ENCODE measurements at places on chromosomes 11 and 22.

GRCh38 chr11:133834682-133835592, 10.4 kb downstream of the SPATA19 start:
- peak; percentile 29 for DNase-seq

DNA sequence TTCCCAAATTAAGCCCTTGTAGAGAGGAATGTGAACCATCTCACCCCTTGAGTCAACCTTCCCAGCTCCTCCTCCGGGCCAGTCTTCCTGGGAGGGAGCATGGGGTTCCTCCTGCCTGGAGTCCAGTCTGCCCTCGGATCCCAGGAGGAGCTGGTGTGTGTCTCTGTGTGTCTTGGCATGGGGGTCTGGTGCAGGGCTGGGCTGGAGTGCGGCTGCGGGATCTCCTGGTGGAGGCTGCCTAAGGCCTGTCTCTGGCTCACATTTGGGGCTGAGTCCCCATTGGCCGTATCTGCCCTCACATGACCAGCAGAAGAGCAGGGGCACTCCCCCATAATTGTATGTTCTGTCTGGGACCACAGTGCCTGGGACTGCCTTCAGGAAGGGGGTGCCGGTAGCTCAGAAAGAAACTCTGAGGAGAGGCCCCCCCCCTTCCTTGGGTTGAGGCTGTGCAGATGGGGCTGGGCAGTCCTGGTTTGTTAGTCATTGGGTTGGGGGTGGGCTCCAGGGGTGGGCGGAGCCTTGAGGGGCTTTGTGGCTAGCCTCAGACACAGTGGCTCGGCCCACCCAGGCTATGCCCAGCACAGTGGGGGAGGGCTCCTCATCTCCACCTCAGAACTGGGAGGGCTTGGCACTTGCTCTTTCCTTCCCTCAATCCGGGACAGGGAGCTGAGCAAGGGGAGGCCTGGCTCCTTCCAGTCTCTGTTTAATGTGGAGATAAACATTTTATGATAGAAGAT, 2.9 kb downstream of the C1QTNF5 start:
- DNase-seq, result peak; percentile 74

DNA sequence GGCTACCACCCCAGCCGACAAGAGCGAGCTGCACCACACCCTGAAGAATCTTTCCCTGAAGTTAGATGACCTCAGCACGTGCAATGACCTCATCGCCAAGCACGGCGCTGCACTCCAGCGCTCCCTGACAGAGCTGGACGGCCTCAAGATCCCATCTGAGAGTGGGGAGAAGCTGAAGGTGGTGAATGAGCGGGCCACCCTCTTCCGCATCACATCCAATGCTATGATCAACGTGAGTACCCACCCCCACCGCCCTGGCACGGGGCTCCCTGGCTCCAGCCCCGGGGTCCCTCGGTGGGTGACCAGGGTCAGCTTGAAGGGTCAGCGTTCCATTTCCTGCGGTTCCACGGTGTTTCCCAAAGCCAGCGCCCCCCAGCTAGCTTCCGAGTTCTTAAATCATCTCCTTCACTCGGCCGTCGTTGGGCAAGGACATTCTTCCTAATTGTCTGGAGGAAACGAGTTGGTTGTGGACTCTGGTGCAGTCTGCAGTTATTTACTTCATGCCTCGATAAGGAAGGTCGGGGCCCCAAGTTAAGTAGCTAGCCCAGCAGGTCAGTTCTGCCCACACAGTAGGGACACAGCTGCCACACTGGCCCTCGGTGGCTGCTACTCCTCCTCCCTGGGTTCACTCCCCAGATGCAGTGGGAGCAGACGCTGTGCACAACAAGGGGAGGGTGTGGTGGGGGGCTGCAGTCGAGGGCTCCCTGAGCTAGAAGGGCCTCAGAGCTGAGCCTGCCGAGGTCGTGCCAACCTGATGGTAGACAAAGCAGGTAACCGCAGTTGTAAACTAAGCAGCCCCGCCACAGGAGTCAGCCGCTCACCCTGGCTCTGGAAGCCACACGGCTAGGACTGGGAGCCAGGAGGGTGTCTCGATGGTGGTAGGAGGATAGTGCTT, 97.9 kb downstream of the MORC2 start:
- DNase-seq, result no peak

GRCh38 chr11:57361926-57362325, 19.0 kb downstream of the PRG3 start:
- no peak for DNase-seq

- DNase-seq, result peak; percentile 34
These were observed 10.8 kb upstream of the RAC2 start for GRCh38 chr22:37254867-37255233.

- no peak for DNase-seq
These were observed 93.6 kb downstream of the RPL27A start for GRCh38 chr11:8776209-8776608.

DNA sequence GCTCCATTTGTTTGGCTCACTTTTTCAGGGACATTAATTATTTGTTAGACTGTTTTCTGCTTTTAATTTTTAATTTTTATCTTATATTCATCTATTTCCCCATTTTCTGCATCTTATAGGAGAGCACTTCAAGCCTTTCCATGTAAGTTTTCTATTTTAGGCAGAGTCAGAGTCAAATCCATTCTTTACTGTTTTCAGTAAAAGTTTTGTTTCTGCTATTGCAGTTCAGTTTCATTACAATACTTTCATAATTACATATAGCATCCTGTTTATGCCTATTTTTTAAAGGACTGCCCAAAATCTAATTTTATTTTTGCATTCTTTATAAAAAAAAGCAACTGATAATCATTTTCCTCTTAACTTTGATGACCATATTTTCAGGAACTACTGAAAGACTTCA, 3.8 kb upstream of the OR10A5 start:
- DNase-seq, result no peak

DNA sequence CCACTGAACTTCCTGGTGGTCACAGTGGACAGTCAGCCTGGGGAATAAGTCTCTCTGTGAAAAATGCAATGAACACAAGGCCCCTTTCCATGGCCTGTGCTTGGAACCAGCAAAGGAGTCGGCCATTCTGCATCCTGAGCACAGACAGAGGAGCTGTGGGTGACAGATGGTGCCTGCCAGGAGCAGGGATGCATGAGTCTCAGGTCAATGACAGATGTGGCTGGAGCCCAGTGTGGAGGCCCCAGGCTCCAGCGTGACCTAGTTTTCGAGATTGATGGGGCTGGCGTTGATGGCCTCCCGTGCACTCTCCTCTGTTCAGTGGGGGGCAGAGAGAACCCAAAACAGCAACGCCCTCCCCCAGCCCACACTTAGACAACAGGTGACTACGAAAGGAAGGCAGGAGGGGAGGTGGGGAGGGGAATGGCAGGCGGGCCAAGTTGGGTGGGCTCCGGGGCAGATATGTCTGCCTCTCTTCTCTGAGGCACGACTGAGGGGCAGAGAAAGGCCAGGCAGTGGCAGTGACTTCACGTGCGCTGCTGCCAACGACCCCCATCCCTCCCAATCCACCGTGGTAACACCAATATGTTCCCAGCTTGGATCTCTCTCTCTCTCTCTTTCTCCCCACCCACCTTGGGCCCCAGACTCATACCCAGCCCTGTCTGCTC, 34.4 kb upstream of the CD5 start:
- no peak for DNase-seq

- peak; percentile 92 for DNase-seq
These were observed 62.0 kb downstream of the PAK1 start for GRCh38 chr11:77411717-77412441.

GRCh38 chr11:16749092-16749491, 10.6 kb downstream of the C11orf58 start:
- no peak for DNase-seq

- DNase-seq, result no peak
These were observed 7.4 kb downstream of the PLXNB2 start for GRCh38 chr22:50299785-50300619.

DNA sequence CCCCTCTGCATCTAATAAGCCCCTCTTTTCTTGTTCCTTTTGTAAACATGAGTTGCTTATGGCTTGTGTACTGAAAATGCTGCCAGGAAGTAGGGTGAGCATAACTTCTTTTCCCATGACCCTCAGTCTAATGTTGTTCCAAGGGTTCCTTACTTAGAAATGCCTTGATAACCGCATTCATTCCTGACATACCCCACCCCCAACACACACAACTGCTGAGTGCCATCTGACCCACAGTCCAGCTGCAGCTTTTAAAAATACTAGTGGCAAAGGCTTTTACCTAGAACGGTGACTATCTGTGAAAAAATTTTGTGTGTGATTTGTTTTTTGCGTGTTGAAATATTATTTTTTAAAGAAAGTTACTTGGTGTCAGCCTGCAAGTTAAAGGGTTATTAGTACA, 52.6 kb downstream of the ARHGAP42 start:
- peak; percentile 90 for DNase-seq

DNA sequence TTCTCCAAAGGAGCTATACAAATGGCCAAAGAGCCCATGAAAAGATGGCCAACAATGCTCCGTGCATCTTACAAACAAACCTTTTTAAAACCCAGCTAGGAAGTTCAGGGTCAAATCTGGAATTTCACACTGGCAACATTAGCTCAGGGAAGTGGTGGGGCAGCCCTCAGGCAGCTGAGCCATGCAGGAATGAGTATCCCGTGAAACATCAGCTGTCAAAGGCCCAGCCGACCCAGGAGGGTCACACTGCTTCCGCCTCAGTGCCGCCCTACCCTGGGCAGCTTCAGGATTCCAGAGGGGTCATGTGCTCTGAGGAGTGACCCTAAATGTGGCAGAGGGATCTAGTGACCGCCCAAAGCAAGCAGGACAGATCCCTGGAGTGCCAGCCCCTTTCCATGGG, 73.4 kb downstream of the LINC01488 start:
- no peak for DNase-seq

DNA sequence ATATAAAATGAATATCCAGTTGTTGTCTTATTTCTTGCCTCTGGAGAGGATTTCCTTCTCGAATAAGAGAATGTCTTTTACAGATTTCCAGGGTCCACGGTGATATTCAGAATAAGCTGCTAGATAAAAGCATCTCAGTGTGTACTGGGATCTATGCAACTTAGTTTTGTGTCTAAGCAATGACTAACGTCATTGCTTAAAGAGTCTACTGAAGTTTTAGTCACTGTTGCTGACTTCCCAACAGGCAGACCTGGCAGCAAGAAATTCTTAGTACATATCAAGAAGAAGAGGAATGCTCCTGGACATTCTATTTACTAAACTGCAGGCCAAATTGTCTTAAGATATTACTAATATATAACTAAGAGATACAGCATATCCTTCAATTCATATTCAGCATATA, 70.3 kb downstream of the SOX6 start:
- no peak for DNase-seq

DNA sequence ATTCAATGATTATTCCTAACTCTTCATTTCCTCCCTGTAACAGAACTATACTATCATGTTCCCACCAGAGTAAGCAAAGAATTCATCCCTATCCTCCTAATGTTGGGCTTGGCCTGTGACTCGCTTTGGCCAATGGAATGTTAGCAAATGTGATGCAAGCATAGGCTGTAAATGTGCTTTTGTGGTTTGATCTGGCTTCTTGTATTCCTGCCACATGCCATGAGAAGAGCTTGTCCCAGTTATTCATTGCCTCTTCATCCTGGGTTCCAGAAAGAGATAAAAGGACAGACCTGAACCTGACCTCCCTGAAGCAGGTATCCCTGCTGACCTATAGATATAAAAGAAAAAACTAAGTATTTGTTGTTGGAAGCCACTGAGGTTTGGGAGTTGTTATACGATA, 51.0 kb downstream of the SYTL2 start:
- peak; percentile 90 for DNase-seq

- no peak for DNase-seq
These were observed 107.9 kb upstream of the BID start for GRCh38 chr22:17882162-17882561.

DNA sequence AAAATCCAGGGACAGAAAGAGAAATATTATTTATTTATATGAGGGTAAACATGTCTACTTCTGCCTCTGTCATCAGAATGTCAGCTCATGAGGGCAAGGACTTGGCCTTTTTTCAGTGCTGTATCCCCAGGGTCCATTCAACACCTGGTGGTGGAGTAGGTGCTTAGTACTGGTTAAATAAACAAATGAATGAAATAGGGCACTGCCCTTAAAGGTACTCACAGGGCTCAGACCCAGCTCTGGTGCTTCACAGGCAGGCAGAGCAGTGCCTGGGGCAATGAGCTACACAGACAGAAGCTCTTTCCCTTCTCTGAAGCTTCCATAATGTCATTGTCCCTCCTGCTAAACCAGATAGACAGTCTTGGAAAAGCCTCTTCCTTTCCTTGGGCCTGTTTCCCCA, 30.9 kb downstream of the P4HA3 start:
- no peak for DNase-seq

DNA sequence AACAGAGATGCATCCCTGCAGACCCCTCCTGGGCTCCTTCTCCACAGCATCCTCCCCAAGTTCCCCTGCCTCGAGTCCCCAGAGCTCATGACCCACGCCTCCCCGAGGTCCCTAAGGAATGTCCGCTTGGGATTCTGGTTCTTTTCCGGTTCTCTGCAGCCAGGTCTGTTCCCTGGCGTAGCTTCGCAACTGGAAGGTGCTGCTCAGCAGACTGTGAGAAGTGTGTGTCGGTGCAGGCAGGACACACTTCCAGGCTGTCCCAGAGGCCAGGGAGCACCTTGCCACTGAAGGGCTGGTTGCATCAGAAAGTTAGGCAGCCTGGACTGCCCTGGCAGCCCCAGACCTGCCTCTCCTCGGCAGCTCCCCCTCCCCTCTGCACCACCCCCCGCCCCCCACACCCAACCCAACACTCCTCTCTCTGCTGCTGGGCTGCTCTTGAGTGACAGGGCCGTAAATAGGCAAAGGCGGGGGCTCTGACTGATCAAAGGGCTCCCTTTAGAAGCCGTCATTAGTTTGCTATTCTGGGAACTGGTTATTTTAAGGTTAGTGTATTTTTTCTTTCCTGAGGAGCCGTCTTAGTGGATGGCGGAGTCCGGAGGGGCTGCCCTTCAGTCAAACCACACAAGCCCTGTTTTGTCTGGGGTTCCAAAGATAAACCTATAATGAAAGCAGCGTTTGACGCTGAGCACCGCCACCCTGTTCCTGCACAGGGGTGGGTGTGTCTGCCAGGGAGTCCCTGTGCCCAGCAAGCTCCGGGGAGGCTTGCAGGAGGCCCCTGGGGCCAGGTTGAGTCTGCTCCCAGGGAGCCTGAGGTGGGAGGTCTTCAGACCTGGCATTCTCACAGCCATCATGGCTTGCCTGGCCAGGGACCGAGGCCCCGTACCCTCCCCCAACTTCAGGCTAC, 88.6 kb upstream of the KCNQ1OT1 start:
- no peak for DNase-seq

Measured in astrocyte of the spinal cord (primary cell).